ENCODE measurements at places on chromosomes 2 and 18. TPM values are rescaled to one million over a fixed set of nuclear protein-coding genes. Genes with fewer than 3 reads are reported as not detected.

The CYTIP gene
- polyA plus RNA-seq, result not detected

The PMAIP1 gene
- polyA plus RNA-seq, result 2.4 TPM

The GYPC gene
- not detected for polyA plus RNA-seq

The GPR39 gene
- polyA plus RNA-seq, result 1.1 TPM

The DIS3L2 gene
- 20.0 TPM for polyA plus RNA-seq

The TXNL1 gene
- 84.7 TPM for polyA plus RNA-seq

The PRSS56 gene
- polyA plus RNA-seq, result not detected

The ST8SIA5 gene
- polyA plus RNA-seq, result 0.93 TPM

The ARHGAP25 gene
- polyA plus RNA-seq, result not detected

The SLC38A11 gene
- polyA plus RNA-seq, result not detected

The EVA1A gene
- polyA plus RNA-seq, result not detected

The PROKR1 gene
- polyA plus RNA-seq, result 0.06 TPM

The STARD6 gene
- polyA plus RNA-seq, result not detected

The ESPNL gene
- polyA plus RNA-seq, result 0.14 TPM

The CNTNAP5 gene
- 19.3 TPM for polyA plus RNA-seq

The PAX3 gene
- polyA plus RNA-seq, result 0.52 TPM

The TCF23 gene
- not detected for polyA plus RNA-seq

The TUBA3E gene
- not detected for polyA plus RNA-seq

The CPO gene
- polyA plus RNA-seq, result 1.2 TPM

The IL36G gene
- not detected for polyA plus RNA-seq

The EPAS1 gene
- not detected for polyA plus RNA-seq

The SOX11 gene
- 135 TPM for polyA plus RNA-seq

The PLGLB1 gene
- polyA plus RNA-seq, result 15.9 TPM

The NFATC1 gene
- polyA plus RNA-seq, result 0.37 TPM

The EXOC6B gene
- polyA plus RNA-seq, result 23.4 TPM

The GLI2 gene
- polyA plus RNA-seq, result 0.14 TPM

The TMEM18 gene
- 58.6 TPM for polyA plus RNA-seq

The SPHKAP gene
- 1.7 TPM for polyA plus RNA-seq

The GAREM2 gene
- 3.2 TPM for polyA plus RNA-seq

The KCNK3 gene
- polyA plus RNA-seq, result 14.0 TPM

The DUSP2 gene
- 2.1 TPM for polyA plus RNA-seq

The RNU2-63P gene
- polyA plus RNA-seq, result not detected

The TMEM200C gene
- polyA plus RNA-seq, result 8.2 TPM
